Tibial nerve (tissue), 4 donors: ENCODE measurements at places on chromosomes 5 and 9. TPM values are rescaled to one million over a fixed set of nuclear protein-coding genes. Genes with fewer than 3 reads are reported as not detected.

GRCh38 chr5:63230754-63231153, 652.1 kb downstream of the LRRC70 start:
- H3K4me1 ChIP-seq: no peaks in the 10 kb centered on the region
- no peaks in the 10 kb centered on the region for H3K36me3 ChIP-seq
- no peak overlapping the region for H3K27ac ChIP-seq

DNA sequence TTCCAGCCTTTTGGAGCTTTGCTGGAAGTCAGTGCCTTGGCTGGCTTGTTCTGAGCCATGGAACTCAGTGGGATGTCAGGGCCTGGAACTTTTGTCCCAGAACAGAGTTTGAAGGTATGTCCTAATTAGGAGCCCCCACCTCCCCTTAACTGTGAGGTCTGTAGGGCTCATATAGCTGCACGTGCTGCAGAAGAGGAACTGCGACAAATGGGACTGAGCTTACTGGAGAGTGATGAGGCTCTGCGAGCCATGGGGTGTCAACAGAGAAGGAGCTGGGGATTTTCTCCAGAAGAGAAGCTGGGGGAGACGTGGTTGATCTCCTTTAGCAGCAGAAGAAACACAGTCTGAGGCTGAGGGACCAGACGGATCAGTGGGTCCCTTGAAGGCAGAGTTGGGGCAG, 10.9 kb downstream of the TMEM8B start:
- DNase-seq: no peak
- H3K27ac ChIP-seq: no peak overlapping the region
- H3K4me1 ChIP-seq: peaks cover 9% of the 10 kb centered on the region
- no peaks in the 10 kb centered on the region for H3K36me3 ChIP-seq
- no peak overlapping the region for H3K4me3 ChIP-seq

DNA sequence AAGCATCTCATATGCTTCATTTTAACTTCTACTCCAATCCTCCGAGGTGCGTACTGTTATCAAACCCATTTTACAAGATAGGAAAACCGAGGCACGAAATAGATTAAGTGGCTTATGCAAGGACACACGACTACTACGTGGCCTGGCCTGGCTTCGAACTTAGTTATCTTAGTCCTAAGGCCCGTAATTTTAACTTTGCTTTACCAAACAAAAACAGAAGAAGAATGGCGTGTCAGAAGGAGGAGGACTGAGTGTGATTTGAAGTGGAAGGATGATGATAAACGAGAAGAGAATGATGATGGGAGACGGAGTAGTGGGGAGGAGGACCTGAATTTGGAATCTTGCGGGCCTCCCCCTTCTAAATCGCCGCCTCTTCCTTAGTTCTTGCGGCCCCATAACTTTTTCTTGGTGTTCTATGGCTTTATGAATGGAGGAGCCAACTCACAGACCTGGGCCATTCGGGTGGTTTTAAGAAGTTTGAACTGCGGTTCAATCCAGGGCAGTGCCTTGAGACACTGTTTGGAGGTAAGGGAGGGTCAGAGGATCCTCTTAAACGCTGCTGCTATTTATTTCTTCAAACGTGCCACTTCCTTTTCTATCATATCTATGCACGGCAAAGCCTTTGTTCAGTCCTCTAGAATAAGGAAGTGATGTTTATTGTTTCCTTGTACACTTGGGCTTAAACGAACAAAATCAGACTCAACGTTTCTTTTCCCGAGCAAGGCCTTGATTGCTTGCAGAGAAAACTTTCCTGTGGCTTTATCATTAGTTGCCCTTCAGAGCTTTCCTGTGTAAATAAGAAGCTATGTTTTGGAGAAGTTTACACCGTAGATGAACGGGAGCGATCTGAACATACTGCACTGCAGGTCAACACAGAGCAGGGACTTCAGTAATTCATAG, 795 bp downstream of the CNOT8 start:
- no peaks in the 10 kb centered on the region for H3K27me3 ChIP-seq
- peak overlapping the region; percentile 90 for H3K4me3 ChIP-seq
- peaks cover 5% of the 10 kb centered on the region for H3K36me3 ChIP-seq
- H3K4me1 ChIP-seq: peaks cover 30% of the 10 kb centered on the region

DNA sequence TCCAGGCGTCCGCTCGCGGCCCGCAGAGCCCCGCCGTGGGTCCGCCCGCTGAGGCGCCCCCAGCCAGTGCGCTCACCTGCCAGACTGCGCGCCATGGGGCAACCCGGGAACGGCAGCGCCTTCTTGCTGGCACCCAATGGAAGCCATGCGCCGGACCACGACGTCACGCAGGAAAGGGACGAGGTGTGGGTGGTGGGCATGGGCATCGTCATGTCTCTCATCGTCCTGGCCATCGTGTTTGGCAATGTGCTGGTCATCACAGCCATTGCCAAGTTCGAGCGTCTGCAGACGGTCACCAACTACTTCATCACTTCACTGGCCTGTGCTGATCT, 294 bp downstream of the ADRB2 start:
- H3K4me3 ChIP-seq: peak overlapping the region; percentile 41
- H3K36me3 ChIP-seq: no peaks in the 10 kb centered on the region
- H3K4me1 ChIP-seq: no peaks in the 10 kb centered on the region
- peak; percentile 8 for DNase-seq
- peak overlapping the region; percentile 55 for H3K27ac ChIP-seq

GRCh38 chr9:72675586-72675985, 154.2 kb downstream of the TMC1 start:
- DNase-seq: no peak
- H3K27ac ChIP-seq: peak overlapping the region; percentile 61
- H3K4me1 ChIP-seq: no peaks in the 10 kb centered on the region

DNA sequence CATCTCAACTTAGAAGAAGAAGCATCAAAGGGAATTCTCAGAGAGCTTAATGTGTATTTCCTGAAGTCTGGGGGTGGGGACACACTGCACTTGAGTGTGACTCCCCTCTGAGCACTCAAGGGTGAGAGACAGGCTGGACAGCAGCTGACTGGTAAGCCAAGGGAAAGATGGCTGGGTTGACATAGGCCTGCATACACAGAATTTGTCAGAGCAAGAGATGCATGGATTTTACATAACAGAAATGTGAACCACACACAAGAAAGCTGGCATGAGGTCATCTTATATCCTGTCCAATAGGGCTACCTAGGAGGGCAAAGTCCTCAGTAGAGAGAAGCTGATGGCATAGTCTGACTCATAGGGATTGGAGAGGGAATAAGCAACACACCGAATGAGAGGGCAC, 114.3 kb upstream of the EPB41L4A start:
- no peak overlapping the region for H3K4me3 ChIP-seq
- DNase-seq: no peak
- no peaks in the 10 kb centered on the region for H3K4me1 ChIP-seq
- H3K27me3 ChIP-seq: no peaks in the 10 kb centered on the region

GRCh38 chr5:113253037-113253436, 181.8 kb downstream of the TSSK1B start:
- no peaks in the 10 kb centered on the region for H3K27me3 ChIP-seq
- H3K27ac ChIP-seq: no peak overlapping the region
- H3K4me1 ChIP-seq: peaks cover 19% of the 10 kb centered on the region

Gene OLFM1
- total RNA-seq: 63.8 TPM

DNA sequence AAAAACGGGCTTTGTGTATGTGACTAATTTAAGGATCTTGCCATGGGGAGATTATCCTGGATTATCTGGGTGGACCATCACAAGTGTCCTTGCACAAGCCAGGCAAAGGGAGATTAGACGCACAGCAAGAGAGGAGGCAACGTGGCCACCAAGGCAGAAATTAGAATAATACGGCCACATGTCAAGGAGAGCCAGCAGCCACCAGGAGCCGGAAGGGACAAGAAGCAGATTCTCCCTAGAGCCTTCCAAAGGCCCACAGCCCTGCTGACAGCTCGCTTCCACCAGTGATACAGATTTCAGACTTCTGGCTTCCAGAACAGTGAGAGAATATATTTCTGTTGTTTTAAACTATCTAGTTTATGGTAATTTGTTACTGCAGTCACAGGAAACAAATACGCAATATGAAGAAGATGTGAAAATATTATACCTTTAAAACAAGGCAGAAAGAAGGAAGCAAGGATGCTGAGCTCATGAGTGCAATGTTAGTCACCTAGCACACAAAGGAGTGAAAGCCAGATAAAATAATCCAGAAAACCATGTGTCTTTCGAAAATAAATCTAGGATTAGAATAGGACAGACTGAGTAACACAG, 28.7 kb upstream of the F2RL1 start:
- H3K27ac ChIP-seq: peak overlapping the region; percentile 77
- no peaks in the 10 kb centered on the region for H3K36me3 ChIP-seq
- H3K4me1 ChIP-seq: peaks cover 15% of the 10 kb centered on the region
- H3K4me3 ChIP-seq: no peak overlapping the region
- no peak for DNase-seq

GRCh38 chr9:114849450-114849849, 43.6 kb upstream of the TNFSF15 start:
- H3K27ac ChIP-seq: no peak overlapping the region
- H3K4me3 ChIP-seq: no peak overlapping the region
- H3K27me3 ChIP-seq: no peaks in the 10 kb centered on the region
- no peaks in the 10 kb centered on the region for H3K36me3 ChIP-seq
- H3K4me1 ChIP-seq: peaks cover 14% of the 10 kb centered on the region
- DNase-seq: no peak

Gene CTXN3
- total RNA-seq: not detected

Gene TIMD4
- not detected for total RNA-seq

Gene LOX
- 44.3 TPM for total RNA-seq

- H3K36me3 ChIP-seq: no peaks in the 10 kb centered on the region
- H3K27ac ChIP-seq: no peak overlapping the region
- no peaks in the 10 kb centered on the region for H3K4me1 ChIP-seq
- no peaks in the 10 kb centered on the region for H3K27me3 ChIP-seq
- no peak overlapping the region for H3K4me3 ChIP-seq
- DNase-seq: no peak
These were observed 132.0 kb downstream of the IZUMO3 start for GRCh38 chr9:24413651-24414050.

- DNase-seq: no peak
- H3K27ac ChIP-seq: no peak overlapping the region
- H3K4me3 ChIP-seq: no peak overlapping the region
- no peaks in the 10 kb centered on the region for H3K27me3 ChIP-seq
- H3K36me3 ChIP-seq: peaks cover 80% of the 10 kb centered on the region
These were observed 42.7 kb downstream of the SECISBP2 start for GRCh38 chr9:89361031-89361430.

DNA sequence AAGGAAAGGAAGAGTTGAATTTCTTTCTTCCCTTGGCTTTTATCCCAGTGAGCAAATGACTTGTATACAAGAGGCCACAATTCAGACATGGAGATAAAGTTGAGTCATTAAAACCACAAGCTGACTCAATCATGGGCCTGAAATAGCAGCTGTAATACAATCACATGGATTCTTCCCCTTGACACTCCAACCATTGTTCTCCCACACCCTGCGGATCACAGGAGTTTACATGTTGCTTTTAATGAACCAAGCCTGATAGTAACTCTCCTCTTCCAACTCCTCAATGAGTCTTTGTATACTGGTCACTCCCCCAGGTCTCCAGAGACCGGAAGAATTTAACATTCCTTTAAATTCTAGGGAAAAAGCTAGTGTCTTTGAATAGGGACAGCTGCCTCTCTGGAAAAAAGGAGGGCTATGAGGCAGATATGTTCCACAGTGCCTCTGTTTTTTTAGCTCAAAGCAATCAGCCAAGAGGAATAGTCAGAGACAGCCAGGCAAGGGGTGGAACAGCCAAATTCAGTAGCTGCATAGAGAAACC, 32.4 kb downstream of the PCDHGC5 start:
- H3K4me3 ChIP-seq: no peak overlapping the region
- peak overlapping the region; percentile 51 for H3K27ac ChIP-seq
- DNase-seq: peak; percentile 69

- no peak overlapping the region for H3K4me3 ChIP-seq
- H3K27ac ChIP-seq: no peak overlapping the region
- no peaks in the 10 kb centered on the region for H3K27me3 ChIP-seq
These were observed 244.7 kb downstream of the PIK3R1 start for GRCh38 chr5:68460147-68460798.

GRCh38 chr5:81757404-81757803, 6.5 kb upstream of the SSBP2 start:
- no peak for DNase-seq
- no peaks in the 10 kb centered on the region for H3K36me3 ChIP-seq
- H3K27ac ChIP-seq: no peak overlapping the region
- H3K4me1 ChIP-seq: peaks cover 15% of the 10 kb centered on the region
- no peaks in the 10 kb centered on the region for H3K27me3 ChIP-seq

Gene CDH6
- 21.0 TPM for total RNA-seq

- peaks cover 23% of the 10 kb centered on the region for H3K4me1 ChIP-seq
- no peaks in the 10 kb centered on the region for H3K27me3 ChIP-seq
- no peak overlapping the region for H3K4me3 ChIP-seq
- DNase-seq: no peak
These were observed 171.5 kb downstream of the SSBP2 start for GRCh38 chr5:81579262-81579924.

GRCh38 chr5:44660251-44660650, 148.5 kb upstream of the MRPS30 start:
- no peak overlapping the region for H3K4me3 ChIP-seq
- H3K27me3 ChIP-seq: no peaks in the 10 kb centered on the region
- H3K27ac ChIP-seq: no peak overlapping the region
- DNase-seq: no peak
- H3K36me3 ChIP-seq: no peaks in the 10 kb centered on the region

DNA sequence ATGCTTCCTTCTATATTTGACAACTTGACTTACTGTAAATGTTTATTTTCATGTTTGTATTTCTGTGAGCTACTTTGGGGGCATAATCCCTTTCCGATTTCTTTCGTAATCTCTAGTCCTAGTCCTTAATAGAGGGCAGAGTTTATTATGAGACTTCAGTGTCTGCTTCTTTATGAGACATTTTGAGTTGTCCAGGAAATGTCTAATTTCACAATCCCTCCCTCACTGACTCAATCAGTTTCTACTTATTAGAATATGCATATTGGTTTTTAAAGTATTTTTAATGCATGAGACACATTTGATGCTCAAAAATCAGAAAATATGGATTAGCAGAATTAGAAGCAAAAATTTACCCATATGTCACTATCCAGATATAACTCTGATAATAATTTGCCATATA, 160.9 kb downstream of the FOCAD start:
- no peaks in the 10 kb centered on the region for H3K4me1 ChIP-seq
- H3K4me3 ChIP-seq: no peak overlapping the region
- no peaks in the 10 kb centered on the region for H3K36me3 ChIP-seq

Gene FGFR4
- total RNA-seq: 4.8 TPM

GRCh38 chr5:180487556-180487955, 6.6 kb upstream of the CNOT6 start:
- H3K4me3 ChIP-seq: no peak overlapping the region
- no peak overlapping the region for H3K27ac ChIP-seq
- H3K4me1 ChIP-seq: no peaks in the 10 kb centered on the region
- no peaks in the 10 kb centered on the region for H3K27me3 ChIP-seq

GRCh38 chr5:159311063-159311462, 19.2 kb downstream of the IL12B start:
- no peaks in the 10 kb centered on the region for H3K4me1 ChIP-seq
- H3K27me3 ChIP-seq: peaks cover 40% of the 10 kb centered on the region
- no peak for DNase-seq

DNA sequence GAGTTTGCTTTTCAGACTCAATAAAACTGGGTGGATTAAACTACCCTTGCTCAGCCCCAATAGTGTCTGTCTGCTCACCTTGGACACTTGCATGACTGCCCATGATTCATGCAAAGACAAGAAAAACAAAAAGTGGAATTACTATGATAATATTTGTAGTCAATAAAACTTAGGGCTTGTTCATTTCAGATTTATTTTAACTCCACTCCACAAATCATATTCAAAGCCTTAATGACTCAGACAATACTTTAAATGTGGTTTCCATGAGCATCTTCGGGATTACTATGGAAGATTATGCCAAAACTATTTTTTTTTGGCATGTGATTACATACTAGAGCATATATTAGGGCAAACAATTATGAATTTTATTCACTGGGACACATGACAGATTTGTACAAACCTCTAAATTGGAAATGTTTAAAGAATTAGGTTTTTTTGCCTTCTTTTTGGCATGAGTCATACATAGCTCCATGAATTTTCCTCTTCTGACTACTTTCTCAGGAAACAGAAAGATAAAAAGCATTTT, 468.9 kb downstream of the ACTL7B start:
- H3K27me3 ChIP-seq: no peaks in the 10 kb centered on the region
- no peaks in the 10 kb centered on the region for H3K36me3 ChIP-seq
- H3K27ac ChIP-seq: no peak overlapping the region
- no peaks in the 10 kb centered on the region for H3K4me1 ChIP-seq

Gene HARS2
- total RNA-seq: 34.7 TPM
